ENCODE measurements at places on chromosomes 2 and 18.

- no peak for DNase-seq
These were observed 230.4 kb downstream of the SP3 start for GRCh38 chr2:173734797-173735196.

- no peak for DNase-seq
These were observed 46.2 kb upstream of the CCDC141 start for GRCh38 chr2:179096090-179096489.

- DNase-seq: no peak
These were observed 17.4 kb downstream of the LRP2 start for GRCh38 chr2:169344736-169345485.

GRCh38 chr2:105803337-105803736 is 58.6 kb downstream of the NCK2 start:
- no peak for DNase-seq

GRCh38 chr2:198659096-198659870 is 798.5 kb downstream of the SATB2 start:
- no peak for DNase-seq

GRCh38 chr2:175817221-175817620 is 184.8 kb downstream of the LNPK start:
- no peak for DNase-seq

DNA sequence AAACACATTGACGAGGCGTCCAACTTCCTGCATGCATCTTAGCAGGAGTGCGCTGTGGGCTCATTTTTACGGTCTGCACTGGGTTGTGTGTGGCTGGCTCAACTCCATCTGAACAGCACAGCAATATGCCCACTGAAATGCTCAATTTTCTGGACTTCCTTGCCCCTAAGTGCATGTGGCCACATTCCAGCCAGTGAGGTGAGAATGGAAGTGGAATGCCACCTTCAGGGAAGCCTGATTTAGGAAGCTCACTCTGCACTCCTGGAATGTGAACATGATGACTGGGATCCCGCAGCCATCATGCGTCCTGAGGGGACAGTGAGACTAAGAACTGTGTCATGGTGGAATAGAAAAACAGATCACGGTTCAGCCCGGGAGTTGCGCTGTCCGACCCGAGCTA is 76.2 kb downstream of the PSMG2 start:
- no peak for DNase-seq

- peak; percentile 30 for DNase-seq
These were observed 91.8 kb downstream of the NEDD4L start for GRCh38 chr18:58135701-58136331.

DNA sequence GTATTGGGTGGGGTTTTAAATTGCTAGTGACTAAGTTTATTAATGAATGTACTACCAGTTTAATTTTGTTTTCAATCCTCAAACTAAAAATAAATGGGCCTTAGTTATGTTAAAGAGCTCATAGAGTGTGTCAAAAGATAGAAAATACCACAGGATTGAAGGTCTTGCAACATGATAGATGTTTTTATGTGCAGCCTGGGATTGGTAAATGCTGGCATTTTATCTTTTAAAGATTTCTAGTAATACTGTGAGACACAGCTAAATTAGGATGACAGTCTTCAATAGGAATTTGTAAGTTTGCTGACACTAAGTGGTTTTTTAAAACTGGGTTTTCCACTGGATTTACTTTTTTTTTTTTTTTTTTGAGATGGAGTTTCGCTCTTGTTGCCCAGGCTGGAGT is 122.3 kb downstream of the HAUS1 start:
- peak; percentile 55 for DNase-seq

- DNase-seq: no peak
These were observed 58.2 kb downstream of the ADI1 start for GRCh38 chr2:3460831-3461800.

DNA sequence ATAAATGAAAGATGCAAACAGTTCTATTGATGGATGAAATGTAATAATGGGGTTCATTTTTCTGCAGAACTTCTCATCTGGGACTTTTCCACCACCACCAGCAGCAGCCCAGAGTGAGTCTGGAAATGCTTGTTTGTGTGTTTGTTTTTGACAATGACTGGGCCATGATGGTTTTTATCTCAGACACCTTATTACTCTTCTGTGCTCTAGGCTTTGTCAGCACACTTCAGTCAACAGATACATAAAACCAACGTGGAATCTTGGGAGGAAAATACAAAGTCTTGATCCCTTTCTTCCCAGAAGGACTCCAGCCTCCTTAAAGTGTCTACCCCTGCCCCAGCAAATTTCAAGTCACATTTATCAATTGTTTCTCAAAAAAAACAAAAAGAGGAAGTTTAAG is 134.0 kb downstream of the MREG start:
- DNase-seq: no peak

- no peak for DNase-seq
These were observed 17.2 kb downstream of the LNPK start for GRCh38 chr2:175984846-175985245.

DNA sequence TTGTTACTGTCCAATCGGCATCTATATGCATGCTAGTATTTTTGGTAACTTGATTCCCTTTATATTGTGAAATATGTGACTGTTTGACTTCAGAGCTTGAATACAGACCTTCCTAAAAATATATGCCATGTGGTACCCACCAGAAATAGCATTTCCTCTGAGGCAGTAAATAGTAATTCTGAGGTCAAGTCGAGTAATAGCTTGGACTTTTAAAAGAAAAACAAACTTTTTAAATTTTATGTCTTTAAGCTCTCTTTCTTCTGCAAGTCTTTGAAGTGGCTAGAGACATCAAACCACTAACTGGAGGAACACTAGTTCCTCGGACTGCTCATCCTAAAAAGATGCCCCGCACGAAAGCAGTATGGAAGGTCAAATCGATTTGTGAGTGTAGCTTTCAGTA is 396.8 kb upstream of the SLC14A2 start:
- DNase-seq: no peak

DNA sequence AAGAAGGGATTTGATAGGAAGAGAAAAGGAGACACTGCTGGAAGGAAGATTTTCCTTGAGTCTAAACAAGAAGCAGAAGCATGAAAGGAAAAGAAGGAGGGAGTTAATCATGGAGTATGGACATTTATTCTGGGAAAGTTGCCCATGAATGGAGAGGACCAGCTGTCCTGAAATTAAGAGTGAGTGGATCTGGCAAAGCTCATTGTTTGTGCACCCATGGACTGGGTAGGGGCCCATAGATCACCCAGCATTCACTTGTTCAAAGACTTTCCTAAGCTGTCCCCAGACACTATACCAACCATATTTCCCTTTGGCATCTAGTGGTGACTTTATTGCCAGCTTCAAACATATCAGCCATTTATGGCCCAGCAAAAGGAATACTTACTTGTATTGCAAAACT is 422.7 kb downstream of the FBXO15 start:
- DNase-seq: no peak

- no peak for DNase-seq
These were observed 20.0 kb downstream of the TMEM127 start for GRCh38 chr2:96245609-96246390.

DNA sequence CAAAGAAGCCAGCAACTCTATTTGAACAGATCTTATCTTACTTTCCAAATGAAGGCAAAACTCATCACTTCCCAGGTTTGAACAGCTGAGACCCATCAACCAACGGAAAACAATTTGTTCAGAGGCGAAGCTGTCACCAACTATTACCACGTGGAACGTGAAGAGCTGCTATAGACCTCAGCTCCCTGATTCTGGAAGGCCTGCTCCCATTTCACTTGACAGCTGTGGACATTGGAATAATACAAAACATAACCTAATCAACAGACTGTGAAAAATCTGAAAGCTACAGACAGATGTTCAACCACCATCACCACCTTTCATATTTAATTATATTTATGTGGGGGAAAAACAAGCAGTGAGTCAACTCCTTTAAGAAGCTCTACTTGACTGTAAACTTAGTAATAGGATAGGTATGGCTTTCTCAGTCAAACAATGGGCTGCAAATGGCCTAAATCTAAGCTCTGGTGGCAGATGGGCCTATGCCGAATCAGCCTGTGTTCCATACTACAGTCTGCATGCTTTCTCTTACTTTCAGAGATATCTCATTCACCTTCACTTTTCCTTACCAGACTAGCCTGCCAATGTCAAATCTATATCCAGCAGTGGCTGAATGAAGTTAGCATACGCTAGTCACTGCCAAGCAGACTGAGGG is 896.4 kb downstream of the TDRD15 start:
- DNase-seq: no peak

DNA sequence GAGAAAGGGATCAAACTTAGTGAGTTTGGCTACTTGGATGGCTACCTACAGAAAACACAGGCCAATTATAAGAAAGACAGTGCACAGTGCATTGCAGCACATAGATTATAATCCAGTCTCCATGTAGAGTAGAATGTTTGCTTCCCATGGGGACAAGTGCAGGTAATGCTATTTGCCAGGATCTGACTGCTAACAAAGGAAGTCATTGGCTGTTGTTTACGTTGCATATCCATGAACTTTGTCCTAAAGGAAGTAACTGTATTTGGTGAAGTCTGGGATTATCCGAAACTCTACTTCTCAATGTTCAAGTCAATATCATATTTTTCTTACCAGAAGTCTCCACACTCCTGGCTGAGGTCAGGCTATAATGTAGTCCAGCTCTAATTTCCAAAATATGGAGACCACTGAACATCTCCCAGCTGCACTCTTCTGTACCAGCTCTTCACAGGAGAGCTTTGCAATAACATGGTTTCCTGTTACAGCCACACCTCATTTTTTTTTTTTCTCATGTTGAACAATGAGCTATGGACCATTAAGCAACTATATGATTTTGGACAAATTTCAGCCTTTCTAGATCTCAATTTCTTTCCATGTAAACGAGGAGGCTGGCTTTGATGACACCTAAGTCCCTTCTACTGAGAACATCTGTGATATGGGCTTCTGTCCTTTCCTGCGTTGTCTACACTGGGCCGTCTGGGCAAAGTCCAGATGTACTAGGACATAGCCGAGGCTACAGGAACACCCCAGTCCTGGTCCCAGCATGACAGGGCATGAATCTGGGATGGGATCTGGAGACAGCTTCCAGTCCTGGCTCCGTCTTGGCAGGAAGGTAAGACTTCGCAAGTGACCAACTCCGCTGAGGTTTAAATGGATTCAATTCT is 154.8 kb downstream of the LAMA1 start:
- no peak for DNase-seq

DNA sequence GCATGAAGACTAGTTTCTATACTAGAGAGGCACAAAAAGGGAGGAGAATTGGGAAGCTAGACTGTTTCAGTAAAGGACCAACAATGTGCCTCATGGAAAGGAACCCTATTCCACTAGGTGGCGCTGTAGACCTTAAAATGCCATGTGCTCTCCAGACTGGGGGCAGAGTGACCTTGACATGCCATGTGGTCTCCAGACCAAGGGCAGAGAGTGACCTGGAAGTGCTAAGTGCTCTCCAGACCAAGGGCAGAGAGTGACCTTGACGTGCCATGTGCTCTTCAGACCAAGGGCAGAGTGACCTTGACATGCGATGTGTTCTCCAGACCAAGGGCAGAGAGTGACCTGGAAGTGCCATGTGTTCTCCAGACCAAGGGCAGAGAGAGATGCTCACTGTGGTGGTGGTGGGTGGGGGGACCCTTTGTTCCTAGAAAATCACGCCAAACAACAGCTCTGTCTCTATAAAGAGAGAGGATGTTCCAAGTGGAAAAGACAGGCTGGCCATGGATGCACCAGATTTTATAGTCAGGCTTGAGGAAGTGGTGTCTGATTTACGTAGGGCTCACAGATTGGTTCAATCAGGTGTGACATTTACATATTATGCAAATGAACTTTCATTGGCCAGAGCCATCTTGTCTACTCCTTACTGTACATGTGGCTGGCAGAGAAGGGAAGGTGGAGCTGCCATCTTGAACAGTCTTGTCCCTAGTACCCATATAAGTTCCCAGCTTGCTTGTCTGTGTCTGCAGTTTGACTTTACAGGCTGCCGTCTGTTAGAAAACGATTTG is 344.0 kb upstream of the DDX18 start:
- no peak for DNase-seq

- DNase-seq: peak; percentile 6
These were observed 27.2 kb upstream of the BBS5 start for GRCh38 chr2:169452080-169452479.

DNA sequence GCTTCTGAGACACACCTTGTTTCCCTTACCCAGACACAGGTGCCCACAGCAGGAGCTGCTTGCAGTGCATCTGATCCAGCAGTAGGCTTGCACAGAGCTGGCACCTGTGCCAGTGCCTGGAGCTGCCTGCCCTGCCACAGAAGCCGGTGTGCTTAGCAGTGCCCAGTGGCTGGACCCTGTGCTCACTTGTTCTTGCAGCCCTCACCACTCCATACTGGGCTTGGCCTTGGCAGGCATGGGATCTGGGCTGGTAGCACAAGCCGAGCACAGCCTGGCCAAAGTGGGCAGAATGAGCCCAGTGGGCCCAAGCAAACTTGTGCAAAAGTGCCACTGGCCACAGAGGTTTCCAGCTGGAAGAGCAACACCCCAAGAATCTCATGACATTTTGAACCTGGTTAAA is 1950.4 kb downstream of the SUCLG1 start:
- no peak for DNase-seq

GRCh38 chr2:98764499-98764898 is 33.6 kb upstream of the MGAT4A start:
- DNase-seq: no peak

GRCh38 chr2:143524559-143525401 is 395.6 kb downstream of the ARHGAP15 start:
- peak; percentile 66 for DNase-seq

- DNase-seq: no peak
These were observed 203.1 kb downstream of the KLHL29 start for GRCh38 chr2:23588106-23588505.

GRCh38 chr2:96839293-96839874 is 4.4 kb downstream of the ANKRD23 start:
- no peak for DNase-seq

DNA sequence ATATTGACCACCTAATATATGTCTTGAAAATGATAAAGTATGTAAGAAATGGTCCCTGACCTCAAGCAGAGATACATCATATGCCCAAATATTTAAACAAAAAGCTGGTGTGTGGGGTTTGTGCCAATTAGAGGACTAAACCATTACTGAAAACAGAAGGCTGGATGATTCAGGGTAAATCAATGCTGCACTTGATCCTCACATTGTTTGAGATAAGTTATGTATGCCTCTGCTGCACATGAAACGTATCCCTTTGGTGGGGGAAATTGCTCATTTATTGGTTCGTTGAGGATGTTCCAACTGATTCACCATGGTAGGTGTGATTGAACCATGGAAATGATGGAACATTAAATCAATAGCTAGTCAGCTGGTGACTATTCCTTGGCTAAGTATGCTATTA is 24.7 kb upstream of the DARS1 start:
- DNase-seq: peak; percentile 14

DNA sequence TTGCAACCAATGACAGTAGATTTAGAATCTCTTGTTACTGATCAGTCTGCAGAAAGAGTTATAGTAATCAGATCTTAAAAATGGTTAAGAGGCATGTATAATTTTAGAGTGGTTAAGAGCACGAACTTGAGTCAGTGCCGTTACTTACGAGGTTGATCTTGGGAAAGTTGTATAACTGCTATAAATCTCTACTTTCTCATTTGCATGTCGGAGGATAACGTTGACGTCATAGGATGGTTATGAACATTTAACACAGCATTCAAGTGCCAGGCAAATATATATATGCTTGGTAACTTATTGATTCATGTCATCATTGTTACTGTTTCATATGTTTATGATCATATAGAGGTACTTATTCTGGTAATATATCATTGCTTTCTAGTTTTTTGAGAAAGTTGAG is 146.2 kb downstream of the ARHGAP28 start:
- no peak for DNase-seq
